ENCODE measurements at places on chromosomes 7 and 10. TPM values are rescaled to one million over a fixed set of nuclear protein-coding genes. Genes with fewer than 3 reads are reported as not detected.

The FAM241B gene
- total RNA-seq: 2.3 TPM

The RALA gene
- 28.1 TPM for total RNA-seq

The OR13A1 gene
- total RNA-seq: not detected

The LEP gene
- 0.78 TPM for total RNA-seq

The C10orf90 gene
- total RNA-seq: not detected

DNA sequence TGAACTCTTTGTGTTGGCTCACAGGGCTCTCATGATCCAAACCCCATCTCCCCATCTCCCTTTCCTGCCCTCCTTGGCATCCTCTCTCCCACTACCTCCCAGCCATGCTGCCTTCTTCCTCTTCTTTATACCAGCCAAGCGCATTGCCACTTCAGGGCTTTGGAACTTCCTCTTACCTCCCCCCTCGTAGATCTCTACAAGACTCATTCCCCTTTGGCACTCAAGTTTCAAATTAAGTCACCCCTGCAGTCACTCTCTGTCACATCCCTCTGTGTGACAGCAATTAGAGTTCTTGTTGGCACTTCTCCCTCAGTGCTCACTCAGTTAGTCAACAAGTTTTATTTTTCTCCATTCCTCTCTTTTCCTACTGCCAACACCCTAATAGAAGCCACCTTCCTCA lies 20.8 kb upstream of the NRP1 start:
- no peaks in the 10 kb centered on the region for H3K36me3 ChIP-seq
- H3K27me3 ChIP-seq: no peaks in the 10 kb centered on the region
- DNase-seq: no peak
- no peaks in the 10 kb centered on the region for H3K4me1 ChIP-seq

GRCh38 chr7:132536654-132537395 lies 39.4 kb downstream of the PLXNA4 start:
- H3K27me3 ChIP-seq: no peaks in the 10 kb centered on the region
- DNase-seq: no peak
- no peaks in the 10 kb centered on the region for H3K4me1 ChIP-seq
- H3K36me3 ChIP-seq: no peaks in the 10 kb centered on the region
- H3K4me3 ChIP-seq: no peak overlapping the region
- H3K27ac ChIP-seq: no peak overlapping the region

DNA sequence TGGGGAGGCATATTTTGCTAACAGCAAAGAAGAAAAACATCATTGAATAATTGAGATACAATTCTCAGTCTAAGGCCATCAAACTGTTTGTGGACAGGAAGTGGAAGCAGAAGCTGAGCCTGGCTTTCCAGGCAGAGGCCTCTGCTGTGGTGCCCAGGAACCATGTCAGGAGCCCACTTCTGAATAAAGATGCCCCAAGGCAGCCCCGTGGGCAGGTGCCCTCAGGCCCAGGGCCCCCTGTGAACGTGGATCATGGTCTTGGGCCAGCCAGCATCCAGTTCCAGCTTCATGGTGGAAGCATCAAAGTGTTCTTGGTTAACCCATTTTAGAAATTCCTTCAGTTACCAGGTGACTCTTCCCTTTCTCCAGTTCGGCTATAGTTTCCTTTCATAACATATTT lies 346.8 kb downstream of the PTPRN2 start:
- no peak for DNase-seq
- H3K4me3 ChIP-seq: no peak overlapping the region
- H3K27ac ChIP-seq: no peak overlapping the region
- no peaks in the 10 kb centered on the region for H3K27me3 ChIP-seq
- H3K36me3 ChIP-seq: no peaks in the 10 kb centered on the region
- no peaks in the 10 kb centered on the region for H3K4me1 ChIP-seq

- no peaks in the 10 kb centered on the region for H3K36me3 ChIP-seq
- H3K27me3 ChIP-seq: no peaks in the 10 kb centered on the region
- no peak overlapping the region for H3K27ac ChIP-seq
Measured at GRCh38 chr7:148374396-148375259, 215.9 kb upstream of the C7orf33 start.

Data from adrenal gland (tissue), 19 donors.